ENCODE measurements at places on chromosomes 13 and 19. TPM values are rescaled to one million over a fixed set of nuclear protein-coding genes. Genes with fewer than 3 reads are reported as not detected.

The CASP14 gene
- polyA plus RNA-seq, result 0.73 TPM

The SERTAD3 gene
- polyA plus RNA-seq, result 11.2 TPM

The ZNF844 gene
- 2.1 TPM for polyA plus RNA-seq

The ZNRF4 gene
- not detected for polyA plus RNA-seq

The PSG11 gene
- polyA plus RNA-seq, result not detected

The LENG9 gene
- 4.2 TPM for polyA plus RNA-seq

The KLK4 gene
- not detected for polyA plus RNA-seq

The LRRC63 gene
- not detected for polyA plus RNA-seq

The PLEKHA4 gene
- 28.3 TPM for polyA plus RNA-seq

The HPN gene
- polyA plus RNA-seq, result 208 TPM

Measured in pancreas (tissue), 10 donors.